Activated naive CD4-positive, alpha-beta T cell (primary cell): ENCODE measurements at places on chromosomes 2 and 18.

- no peak for DNase-seq
Measured at GRCh38 chr2:37802899-37803379, 122.1 kb upstream of the RMDN2 start.

GRCh38 chr2:159484532-159484931, 131.8 kb downstream of the BAZ2B start:
- no peak for DNase-seq

GRCh38 chr2:27992787-27993401, 102.4 kb downstream of the BABAM2 start:
- DNase-seq, result no peak

GRCh38 chr2:196330645-196331044, 159.3 kb upstream of the STK17B start:
- no peak for DNase-seq

DNA sequence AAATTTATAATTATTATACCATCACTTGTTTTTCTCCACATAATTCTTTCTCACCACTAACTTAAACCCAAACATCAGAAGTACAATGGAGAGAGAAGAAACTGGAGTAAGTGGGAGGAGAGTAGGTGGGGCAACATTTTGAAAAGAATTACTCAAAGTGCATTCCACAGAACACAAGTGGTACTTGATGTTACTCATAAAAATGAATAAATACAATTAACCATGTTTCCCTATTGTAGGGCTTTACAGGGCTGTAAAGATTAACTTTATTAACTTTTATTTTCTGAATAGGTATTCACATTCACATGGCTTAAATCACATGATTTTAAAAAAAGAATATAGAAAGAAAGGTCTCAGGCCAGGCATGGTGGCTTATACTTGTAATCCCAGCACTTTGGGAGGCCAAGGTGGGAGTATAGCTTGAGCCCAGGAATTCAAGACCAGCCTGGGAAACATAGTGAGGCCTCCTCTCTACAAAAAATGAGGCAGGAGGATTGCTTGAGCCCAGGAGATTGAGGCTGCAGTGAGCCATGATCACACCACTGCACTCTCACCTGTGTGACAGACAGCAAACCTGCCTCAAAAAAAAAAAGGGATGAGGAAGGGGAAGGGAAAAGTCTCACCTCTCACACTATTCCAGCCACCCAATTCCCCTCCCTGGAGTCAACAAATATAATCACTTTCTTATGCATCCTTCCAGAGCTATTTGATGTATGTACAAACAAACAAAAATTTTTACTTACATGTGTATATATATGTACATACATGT, 47.1 kb downstream of the KCNG3 start:
- no peak for DNase-seq

DNA sequence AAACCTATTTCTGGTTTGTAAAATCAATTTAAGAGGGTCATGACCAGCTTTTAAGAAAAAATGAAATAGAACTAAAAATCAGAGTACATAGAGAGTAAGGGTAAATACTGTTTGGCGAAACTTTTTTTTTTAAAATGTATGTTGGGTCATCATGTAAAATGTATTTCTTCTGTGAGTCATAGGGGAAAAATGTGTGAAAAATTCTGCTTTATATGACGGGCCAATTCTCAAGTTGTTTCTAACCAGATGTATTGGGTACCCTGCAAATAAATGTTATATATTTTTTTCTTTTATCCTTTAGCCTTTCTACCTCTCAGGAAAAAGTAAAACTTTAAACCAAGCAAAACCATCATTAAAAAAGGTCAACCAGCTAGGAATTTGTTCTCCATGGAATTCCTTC, 13.9 kb downstream of the AFTPH start:
- DNase-seq, result no peak

DNA sequence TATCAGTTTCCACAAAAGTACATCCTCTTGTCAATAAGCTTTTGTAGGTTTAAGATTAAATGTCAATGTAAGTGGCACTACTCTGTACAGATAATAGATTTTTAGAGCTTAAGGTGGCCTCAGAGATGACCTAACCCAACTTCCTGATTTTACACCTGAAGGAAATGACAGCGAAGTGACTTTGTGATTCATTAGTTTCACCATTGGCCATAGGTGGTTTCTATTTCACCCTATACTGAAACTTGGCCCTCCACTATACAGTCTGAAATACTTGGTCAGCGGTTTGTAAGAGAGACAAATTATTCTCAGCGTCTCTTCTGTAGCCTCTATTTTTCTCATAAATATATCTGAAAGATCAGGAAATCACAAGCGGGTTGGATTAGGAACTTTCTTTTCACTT, 330.4 kb upstream of the FAM98A start:
- DNase-seq, result no peak

DNA sequence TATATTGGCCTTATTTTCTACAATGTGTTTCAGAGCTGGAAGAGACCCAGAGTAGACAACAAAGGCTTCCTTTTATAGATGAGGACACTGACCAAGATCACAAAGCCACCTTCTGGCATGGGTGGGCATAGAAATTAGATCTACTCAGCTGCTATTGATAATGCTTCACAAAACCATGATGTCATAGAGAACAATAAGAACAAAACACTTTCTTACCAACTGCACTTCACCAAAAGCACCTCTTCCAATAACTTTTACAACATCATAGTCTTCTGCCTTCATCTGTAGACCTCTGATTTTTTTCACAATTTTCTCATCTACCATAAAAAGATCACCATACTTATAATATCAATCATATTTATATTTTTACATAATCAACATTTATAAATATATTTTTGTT, 58.1 kb downstream of the ROCK2 start:
- DNase-seq, result no peak

- DNase-seq, result no peak
Measured at GRCh38 chr2:119486886-119487285, 37.4 kb downstream of the SCTR start.

GRCh38 chr18:48607056-48607984, 68.5 kb downstream of the CTIF start:
- DNase-seq, result no peak

GRCh38 chr2:168613551-168613950, 157.5 kb downstream of the CERS6 start:
- no peak for DNase-seq

GRCh38 chr18:76357585-76358260, 137.3 kb downstream of the ZNF516 start:
- DNase-seq, result no peak

DNA sequence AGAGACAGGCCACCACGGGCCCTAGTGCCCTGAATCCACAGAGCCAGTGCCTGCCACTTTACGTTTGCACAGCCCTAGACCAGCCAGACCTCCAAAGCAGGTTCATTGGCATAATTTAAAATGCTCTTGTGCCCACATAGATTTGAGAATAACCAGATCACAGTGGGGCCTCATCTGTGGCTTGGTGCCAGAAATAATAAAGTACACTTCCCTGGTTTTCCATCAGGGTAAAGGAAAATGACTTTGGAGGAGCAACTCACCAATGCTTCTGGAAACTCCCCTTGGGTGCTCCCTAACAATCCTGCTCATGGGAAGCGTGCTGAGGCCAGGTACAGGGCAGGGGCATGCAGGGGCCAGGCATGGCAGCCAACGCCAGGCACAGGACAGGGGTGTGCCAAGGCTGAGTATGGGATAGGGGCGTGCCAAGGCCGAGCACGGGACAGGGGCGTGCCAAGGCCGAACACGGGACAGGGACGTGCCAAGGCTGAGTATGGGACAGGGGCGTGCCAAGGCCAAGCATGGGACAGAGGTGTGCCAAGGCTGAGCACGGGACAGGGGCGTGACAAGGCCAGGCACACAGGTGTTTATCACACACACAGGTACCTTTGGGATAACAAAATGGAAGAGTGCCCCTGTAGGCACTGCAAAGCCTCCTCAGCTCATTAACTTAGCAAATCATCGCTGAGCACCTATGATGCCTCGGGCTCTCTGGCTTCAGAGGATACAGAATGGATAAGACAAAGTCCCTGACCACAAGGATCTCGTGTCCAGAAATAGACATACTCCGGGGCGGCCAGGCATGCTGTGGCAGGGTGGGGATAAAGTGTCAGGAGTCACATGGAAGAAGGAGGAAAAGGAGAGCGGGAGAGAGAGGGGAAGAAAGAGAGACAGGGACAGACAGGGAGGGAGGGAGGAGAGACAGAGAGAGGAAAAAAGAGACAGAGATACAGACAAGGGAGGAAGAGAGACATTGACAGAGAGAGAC, 334.7 kb downstream of the EIPR1 start:
- no peak for DNase-seq

DNA sequence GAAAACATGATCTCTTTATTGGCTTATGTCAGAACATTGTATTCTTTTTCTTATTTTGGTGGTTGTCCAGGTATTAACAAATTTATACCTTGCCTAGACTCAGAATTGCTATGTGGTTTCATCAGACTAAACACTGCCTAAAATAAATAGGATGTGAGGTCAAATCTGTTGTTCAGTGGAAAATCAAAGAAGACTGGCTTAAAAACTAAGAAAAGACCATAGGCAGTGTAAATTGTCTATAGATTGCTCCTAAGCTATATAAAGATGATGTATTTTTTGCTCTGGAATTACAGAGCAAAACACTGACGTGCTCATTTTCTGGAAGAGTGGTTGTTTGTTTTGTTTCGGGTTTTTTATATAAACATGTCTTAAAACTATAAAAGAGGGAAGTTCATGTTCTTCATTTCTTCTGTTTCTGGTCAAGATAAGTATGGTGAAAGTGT, 266.0 kb downstream of the ALPK2 start:
- DNase-seq, result no peak

- DNase-seq, result peak; percentile 0
Measured at GRCh38 chr18:34158881-34159690, 65.6 kb downstream of the NOL4 start.

GRCh38 chr2:149566652-149567051, 20.9 kb downstream of the MMADHC start:
- DNase-seq, result no peak

GRCh38 chr2:60312618-60313017, 240.8 kb downstream of the BCL11A start:
- DNase-seq, result no peak

GRCh38 chr18:3605954-3606443, 156.0 kb downstream of the TGIF1 start:
- DNase-seq, result no peak

DNA sequence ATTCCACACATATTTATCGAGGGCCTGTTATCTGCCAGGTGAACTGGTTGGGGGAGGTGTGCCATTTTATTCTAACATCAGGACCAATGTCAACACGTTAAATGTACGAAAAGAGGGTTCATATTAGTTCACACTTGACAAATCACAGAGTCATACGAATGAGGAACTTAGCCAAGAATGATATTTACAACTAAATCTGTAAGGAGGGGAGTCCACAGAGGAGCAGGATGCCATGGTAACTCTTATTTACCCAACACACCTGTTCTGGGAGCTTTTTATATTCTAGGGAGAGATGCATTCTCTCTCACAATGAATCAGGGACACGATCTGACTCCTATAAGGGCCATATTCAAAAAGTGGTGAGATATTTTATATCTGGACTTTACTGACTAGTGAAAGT, 144.1 kb downstream of the CDC42EP3 start:
- no peak for DNase-seq

GRCh38 chr18:56270671-56271250, 367.6 kb downstream of the TXNL1 start:
- no peak for DNase-seq

- no peak for DNase-seq
Measured at GRCh38 chr2:96885432-96886347, 15.8 kb upstream of the SEMA4C start.

GRCh38 chr2:191979221-191979730, 132.4 kb upstream of the CAVIN2 start:
- DNase-seq, result no peak

DNA sequence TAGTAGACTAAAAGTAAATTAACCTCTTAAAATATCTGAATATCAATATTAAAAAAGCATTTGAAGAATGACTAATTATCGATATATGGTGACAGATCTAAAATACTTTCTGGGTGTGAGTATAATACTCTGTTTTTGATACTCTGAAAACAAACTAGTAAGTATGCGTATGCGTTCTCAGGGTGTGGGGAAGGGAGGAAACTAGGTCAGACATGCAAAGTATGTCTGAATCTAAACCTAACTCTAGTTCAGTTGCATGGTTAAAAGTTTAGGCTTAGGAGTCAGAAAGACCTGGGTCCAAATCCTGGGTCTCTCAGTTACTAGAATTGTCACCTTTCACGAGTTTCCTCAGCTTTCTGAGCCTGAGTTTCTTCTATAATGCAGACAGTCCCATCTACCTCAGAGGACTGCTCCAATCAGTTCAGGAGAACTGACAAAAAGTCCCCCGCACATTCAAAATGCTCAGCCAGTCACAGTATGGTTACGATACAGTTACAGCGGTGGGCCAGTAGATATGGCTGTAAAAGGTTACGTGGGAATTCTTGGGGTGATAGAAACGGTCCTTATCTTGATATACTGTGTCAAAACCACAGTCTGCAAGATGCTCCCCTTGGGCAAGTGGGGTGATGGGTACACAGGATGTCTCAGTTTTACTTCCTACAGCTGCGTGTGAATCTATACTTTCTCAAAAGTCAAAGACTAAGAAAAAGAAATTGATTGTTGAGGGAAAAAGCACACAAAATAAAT, 29.2 kb downstream of the UNC50 start:
- no peak for DNase-seq

GRCh38 chr2:55235724-55236538, 3.4 kb downstream of the RPS27A start:
- DNase-seq, result no peak

- DNase-seq, result no peak
Measured at GRCh38 chr2:151359768-151360461, 2.5 kb downstream of the TNFAIP6 start.

GRCh38 chr18:77815666-77816338, 566.2 kb downstream of the GALR1 start:
- no peak for DNase-seq

- DNase-seq, result no peak
Measured at GRCh38 chr2:181822097-181822496, 69.4 kb upstream of the ITPRID2 start.

GRCh38 chr18:79680100-79680879, 687 bp downstream of the CTDP1 start:
- no peak for DNase-seq

DNA sequence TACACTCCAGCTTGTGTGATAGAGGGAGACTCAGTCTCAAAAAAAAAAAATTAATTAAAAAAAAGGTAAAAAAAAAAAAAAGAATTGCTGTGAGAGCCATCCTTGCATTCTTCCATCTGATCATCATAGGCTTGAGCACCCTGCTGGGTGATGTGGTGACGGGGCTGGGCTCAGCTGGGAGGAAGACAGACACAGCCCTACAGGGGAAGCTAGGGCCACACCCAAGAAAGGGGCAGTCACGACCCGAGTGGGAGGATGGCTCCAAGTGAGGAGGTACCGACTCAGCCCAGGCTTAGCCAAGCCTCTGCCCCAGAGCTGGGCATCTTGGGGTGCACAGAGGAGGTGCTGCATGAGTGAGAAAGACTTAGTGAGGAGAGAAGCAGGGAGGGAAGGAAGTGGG, 165.5 kb downstream of the SH3RF3 start:
- no peak for DNase-seq
